CD8-positive, alpha-beta memory T cell (primary cell): ENCODE measurements at places on chromosomes 7 and 10.

- H3K4me3 ChIP-seq = no peak overlapping the region
- no peak overlapping the region for H3K27ac ChIP-seq
- DNase-seq = no peak
- no peaks in the 10 kb centered on the region for H3K4me1 ChIP-seq
- H3K36me3 ChIP-seq = no peaks in the 10 kb centered on the region
- H3K27me3 ChIP-seq = no peaks in the 10 kb centered on the region
These were observed 538.5 kb downstream of the SUGCT start for GRCh38 chr7:40673285-40673684.

DNA sequence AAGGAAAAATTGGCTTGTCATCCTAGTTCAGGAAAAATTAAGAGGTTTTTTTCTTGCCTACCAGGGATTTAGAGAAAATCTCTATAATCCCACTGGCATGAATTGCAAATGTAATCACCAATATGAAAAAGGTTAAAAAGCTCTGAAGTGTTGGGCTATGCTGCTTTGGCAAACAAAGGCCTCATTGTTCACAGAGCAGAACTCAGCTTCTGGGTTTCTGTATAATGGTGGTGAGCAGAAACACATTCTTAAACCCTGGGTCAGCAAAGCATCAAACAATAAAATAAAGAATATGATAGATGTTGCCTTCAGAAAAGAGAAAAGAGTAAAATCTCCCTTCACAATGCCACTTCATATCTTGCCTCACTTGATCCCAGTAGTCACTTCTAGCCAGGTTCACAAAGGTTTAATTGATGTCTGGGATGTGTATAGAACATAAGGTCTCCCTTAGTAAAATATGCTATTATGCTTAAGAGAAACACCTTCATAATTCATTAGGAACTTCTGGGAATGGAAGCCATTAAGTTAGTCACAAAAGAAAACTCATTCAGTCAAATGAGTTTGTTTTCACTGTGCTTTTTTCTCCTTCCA lies 1255.5 kb upstream of the PHF14 start:
- no peak overlapping the region for H3K4me3 ChIP-seq
- H3K27me3 ChIP-seq = no peaks in the 10 kb centered on the region
- H3K36me3 ChIP-seq = no peaks in the 10 kb centered on the region
- no peak for DNase-seq

- H3K27ac ChIP-seq = no peak overlapping the region
- no peak overlapping the region for H3K4me3 ChIP-seq
- no peaks in the 10 kb centered on the region for H3K36me3 ChIP-seq
- no peak for DNase-seq
These were observed 499.8 kb downstream of the PLXNA4 start for GRCh38 chr7:132076301-132077035.

DNA sequence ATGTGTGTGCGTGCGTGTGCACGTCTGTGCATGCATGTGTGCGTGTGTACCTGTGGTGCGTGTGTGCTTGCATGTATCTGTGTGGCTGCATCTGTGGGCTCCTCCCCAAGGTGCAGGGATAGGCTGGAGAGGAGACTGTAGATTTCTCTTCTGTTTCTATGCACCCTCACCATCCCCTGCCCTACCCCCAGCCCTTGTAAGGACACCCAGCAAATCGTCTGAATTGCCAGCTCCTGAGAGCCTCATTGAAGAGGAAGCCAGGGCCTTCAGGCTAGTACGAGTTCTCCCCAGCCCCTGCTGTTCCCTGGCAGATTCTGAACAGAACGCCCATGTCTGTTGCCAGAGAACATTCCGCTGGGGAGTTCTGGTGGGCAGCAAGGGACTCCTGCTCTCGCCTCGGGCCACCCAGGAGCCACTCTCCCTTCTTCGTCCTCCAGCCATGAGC lies 17.0 kb upstream of the TRIM8 start:
- peaks cover under 1% of the 10 kb centered on the region for H3K4me1 ChIP-seq
- H3K27ac ChIP-seq = no peak overlapping the region
- no peak overlapping the region for H3K4me3 ChIP-seq
- H3K27me3 ChIP-seq = no peaks in the 10 kb centered on the region

GRCh38 chr10:69331161-69331560 lies 52.9 kb downstream of the HK1 start:
- no peak for DNase-seq
- no peaks in the 10 kb centered on the region for H3K36me3 ChIP-seq
- H3K4me1 ChIP-seq = peaks cover 75% of the 10 kb centered on the region
- H3K27me3 ChIP-seq = no peaks in the 10 kb centered on the region
- no peak overlapping the region for H3K4me3 ChIP-seq
- H3K27ac ChIP-seq = no peak overlapping the region

DNA sequence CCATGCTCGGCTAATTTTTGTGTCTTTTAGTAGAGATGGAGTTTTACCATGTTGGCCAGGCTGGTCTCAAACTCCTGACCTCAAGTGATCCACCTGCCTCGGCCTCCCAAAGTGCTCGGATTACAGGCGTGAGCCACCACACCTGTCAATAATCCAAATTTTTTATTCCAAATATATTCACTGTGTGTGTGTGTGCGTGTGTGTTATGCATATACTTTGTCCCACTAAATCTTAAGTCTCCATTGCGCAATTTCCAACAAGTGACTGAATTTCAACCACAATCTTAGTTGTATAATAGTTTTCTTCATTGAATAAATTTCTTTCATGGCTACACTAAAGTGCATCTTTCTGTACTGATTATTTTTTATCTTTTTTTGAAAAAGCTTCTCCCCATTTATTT lies 2.7 kb downstream of the KRIT1 start:
- DNase-seq = no peak
- H3K27me3 ChIP-seq = no peaks in the 10 kb centered on the region
- H3K27ac ChIP-seq = no peak overlapping the region
- no peak overlapping the region for H3K4me3 ChIP-seq
- H3K4me1 ChIP-seq = peaks cover 28% of the 10 kb centered on the region

DNA sequence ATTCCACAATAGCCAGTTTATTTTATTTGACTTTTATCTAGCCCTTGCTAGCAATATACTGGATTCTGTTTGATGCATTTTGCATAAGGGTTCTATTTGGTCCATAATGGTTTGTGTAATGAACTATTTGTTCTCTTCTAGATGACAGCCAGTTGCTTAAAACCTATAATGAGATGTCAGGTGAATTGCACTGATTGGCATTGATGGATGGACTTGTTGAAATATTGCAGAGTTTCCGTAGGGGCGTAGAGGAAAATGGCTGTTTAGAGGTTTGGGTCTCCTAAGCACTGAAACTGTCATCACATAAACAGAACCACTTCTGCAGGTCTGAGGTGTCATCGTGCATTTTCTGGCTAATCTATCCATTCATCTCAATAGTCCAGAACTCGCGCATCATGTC lies 124.9 kb upstream of the HDAC9 start:
- no peak overlapping the region for H3K4me3 ChIP-seq
- no peaks in the 10 kb centered on the region for H3K4me1 ChIP-seq
- no peak for DNase-seq
- no peaks in the 10 kb centered on the region for H3K36me3 ChIP-seq
- H3K27ac ChIP-seq = no peak overlapping the region

GRCh38 chr7:16646472-16647072 lies 591 bp downstream of the BZW2 start:
- no peaks in the 10 kb centered on the region for H3K36me3 ChIP-seq
- DNase-seq = no peak
- H3K27me3 ChIP-seq = no peaks in the 10 kb centered on the region
